ENCODE measurements at places on chromosomes 3 and 15.

DNA sequence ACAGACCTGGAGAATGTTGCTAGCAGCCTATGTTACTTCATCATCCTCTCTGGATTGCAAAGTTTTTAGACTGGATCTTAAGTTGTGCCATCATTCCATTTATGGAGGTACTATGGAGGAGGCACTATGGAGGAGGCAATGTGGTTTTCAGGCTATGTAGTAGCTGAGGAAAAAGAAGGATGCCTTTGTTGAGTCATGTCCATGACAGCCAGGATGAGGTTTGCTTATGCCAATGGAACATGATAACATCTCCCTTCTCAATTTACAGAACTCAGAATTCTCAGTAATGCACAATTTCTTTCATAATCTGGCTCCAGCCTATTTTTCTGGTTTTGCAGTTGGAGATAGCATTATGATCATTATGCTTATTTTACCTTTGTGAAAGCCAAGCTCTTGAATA lies 65.9 kb upstream of the TMEM108 start:
- no peaks in the 10 kb centered on the region for H3K4me1 ChIP-seq
- no peak overlapping the region for H3K27ac ChIP-seq
- H3K36me3 ChIP-seq = no peaks in the 10 kb centered on the region
- no peak for DNase-seq
- no peaks in the 10 kb centered on the region for H3K27me3 ChIP-seq
- no peak overlapping the region for H3K4me3 ChIP-seq

GRCh38 chr3:9224490-9224889 lies 25.0 kb downstream of the SRGAP3 start:
- H3K4me3 ChIP-seq = no peak overlapping the region
- DNase-seq = no peak
- H3K27me3 ChIP-seq = no peaks in the 10 kb centered on the region
- no peaks in the 10 kb centered on the region for H3K4me1 ChIP-seq

GRCh38 chr15:78981532-78982313 lies 36.9 kb upstream of the CTSH start:
- no peaks in the 10 kb centered on the region for H3K27me3 ChIP-seq
- H3K36me3 ChIP-seq = no peaks in the 10 kb centered on the region
- no peak overlapping the region for H3K27ac ChIP-seq
- H3K4me3 ChIP-seq = no peak overlapping the region
- H3K4me1 ChIP-seq = peaks cover 39% of the 10 kb centered on the region

DNA sequence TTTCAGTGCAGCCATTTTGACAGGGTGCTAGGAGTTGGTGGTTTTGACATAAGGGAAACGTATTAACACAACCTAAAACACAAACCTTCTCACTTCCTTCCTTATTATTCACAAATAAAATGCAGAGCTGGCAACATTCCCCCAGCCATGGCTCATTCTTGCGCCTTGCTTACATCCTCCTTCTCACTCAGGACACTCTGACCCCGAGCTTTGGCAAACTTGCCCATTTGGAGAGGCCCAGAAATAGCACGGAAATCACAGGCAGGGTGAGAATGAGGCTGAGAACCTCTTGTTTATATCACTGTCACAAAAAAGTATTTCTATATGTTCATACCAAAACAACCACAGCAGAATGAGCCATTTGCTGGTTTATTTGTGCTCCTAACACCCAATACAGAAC lies 244.3 kb downstream of the NTRK3 start:
- peaks cover 7% of the 10 kb centered on the region for H3K4me1 ChIP-seq
- no peak for DNase-seq
- H3K27me3 ChIP-seq = no peaks in the 10 kb centered on the region
- no peak overlapping the region for H3K4me3 ChIP-seq

DNA sequence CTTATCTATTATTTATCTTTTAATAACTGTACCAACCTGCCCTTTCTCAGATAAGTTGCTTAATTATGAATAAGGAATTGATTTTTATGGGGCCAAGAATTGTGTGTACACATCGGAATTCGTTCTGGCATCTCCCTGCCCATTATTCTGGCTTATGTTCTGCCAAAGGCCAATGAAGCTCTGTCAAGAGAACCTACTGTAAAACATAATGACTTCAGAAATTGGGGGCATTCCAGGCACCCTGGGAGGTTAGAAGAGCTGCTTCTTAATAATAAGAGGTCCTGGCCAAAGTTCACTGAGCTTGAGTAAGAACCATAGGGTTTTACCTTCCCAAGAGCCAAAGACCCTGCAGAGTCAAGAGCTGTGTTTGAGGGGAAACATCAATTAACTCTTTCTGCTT lies 261.7 kb downstream of the SLC9A9 start:
- no peaks in the 10 kb centered on the region for H3K27me3 ChIP-seq
- H3K27ac ChIP-seq = no peak overlapping the region
- H3K4me3 ChIP-seq = no peak overlapping the region
- H3K4me1 ChIP-seq = no peaks in the 10 kb centered on the region
- no peaks in the 10 kb centered on the region for H3K36me3 ChIP-seq
- DNase-seq = no peak

GRCh38 chr15:60413231-60413824 lies 15.5 kb upstream of the ANXA2 start:
- no peaks in the 10 kb centered on the region for H3K27me3 ChIP-seq
- no peak overlapping the region for H3K4me3 ChIP-seq
- peaks cover 5% of the 10 kb centered on the region for H3K4me1 ChIP-seq
- no peak for DNase-seq
